ENCODE measurements at places on chromosomes 11 and 22.

DNA sequence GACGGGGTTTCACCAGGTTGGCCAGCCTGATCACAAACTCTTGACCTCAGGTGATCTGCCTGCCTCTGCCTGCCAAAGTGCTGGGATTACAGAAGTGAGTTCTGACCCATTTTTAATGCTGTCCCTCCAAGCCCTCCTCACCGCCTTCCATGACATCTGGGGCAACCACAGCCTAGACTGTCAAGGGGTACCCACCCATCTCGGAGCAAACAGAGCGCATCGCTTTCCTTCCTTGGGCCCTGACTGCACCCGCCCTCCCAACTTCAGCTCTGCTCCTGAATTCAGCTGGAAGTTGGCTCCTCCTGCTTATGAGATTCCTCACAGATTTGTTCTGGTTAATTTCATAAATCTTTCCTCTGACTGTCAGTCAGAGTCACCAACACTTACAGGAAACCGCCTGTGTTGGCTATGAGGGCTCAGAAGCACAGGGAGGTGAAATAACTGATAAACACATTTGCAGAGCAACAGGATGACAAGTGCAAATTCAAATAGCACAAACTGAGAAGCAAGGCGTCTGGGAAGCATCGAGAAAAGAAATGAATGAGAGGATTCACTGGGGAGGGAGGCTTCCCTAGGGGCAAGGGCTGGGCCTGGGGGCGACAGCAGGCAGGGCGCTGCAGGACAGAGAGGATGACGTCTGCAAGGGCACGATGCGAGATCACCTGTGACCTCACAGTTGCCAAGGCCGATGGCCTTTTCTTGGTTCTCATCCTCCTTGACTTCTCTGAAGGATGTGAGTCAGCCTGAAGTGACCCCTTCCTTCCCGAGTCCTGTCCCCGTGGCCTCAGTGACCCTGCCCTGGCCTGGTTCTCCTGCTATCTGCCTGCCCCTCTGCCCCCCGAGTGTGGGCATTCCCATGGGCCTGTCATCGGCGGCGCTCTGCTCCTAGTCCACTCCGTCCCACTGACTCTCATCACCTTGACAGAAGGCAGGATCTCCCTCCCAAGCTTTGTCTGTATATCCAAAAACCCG, 6.1 kb downstream of the IFT27 start:
- DNase-seq, result no peak

DNA sequence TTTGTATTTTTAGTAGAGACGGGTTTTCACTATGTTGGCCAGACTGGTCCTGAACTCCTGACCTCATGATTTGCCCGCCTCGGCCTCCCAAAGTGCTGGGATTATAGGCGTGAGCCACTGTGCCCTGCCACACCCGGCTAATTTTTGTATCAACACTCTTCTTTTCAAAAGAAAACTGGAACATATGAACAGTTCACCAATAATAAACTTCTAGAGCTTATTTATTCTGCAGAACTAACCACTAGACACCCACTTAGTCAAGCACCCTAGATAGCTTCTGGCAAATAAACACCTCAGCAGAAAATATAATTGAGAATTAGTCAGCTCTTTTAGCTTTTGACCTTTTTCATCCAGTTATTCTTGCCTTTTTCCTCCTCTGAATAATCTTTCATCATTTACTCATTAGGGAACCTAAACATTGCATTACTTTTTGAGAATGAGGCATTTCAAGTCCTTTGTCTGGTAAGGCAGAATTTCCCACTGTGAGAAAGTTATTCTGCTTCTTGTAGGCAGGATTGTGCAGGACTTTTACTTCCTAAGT, 27.3 kb upstream of the TMEM41B start:
- DNase-seq, result no peak

DNA sequence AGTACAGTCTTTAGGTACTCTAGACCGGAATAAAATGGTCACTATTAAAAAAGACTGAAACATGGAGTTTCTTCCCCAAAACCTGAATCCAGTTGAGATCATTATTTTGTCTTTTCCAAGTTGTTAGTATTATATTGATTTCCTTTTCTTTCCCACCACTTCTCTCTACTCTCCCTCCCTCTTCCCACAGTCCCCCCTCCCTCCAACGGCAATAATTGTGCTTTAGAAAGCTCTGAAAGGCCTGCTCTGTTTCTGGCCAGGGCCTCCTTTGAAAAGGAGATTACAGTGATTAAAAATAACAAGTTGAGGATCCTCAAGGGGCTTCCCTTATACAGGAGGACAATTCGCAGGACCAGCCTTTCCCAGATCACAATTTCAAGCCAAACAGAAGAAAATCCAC, 3.5 kb downstream of the SPON1 start:
- no peak for DNase-seq

DNA sequence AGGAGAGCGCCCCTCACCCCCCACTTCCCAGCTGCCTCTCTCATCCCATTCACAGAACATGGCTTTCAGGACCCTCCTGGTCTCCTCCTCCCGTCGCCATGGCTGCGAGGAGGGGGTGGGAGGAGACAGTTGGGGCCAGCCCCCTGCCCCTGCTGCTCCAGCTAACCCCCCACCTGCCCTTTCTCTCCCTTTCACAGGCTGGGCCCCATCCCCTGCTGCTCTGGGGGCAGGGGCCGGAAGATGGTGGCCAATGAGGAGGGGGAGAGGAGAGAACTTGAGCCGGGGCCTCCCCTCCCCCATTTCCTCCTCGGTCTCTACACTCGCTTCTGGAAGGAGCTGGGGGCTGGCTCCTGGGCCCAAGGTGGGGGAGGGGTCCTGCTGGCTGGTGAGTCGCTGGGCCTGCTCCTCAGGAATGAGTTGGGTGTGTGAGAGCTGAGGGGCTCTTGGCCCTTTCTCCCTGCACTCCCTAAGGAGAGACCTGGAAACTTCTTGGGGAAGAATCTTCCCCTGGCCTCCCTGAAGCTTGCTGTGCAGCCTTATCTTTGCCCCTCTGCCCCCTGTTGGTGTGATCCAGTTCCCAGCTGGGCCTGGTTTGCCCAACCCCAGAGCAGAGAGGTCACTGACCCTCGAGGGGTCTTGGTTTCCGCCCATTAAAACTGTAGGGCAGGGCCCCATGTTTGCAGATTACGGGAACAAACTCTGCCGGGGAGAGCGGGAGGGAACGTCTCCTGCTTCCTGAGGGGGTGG, 10.2 kb downstream of the YPEL4 start:
- DNase-seq, result no peak

All from NCI-H1092 treated with DMSO at 0.1 percent for 48 hours (cell line).